Body of pancreas (tissue), 4 donors: ENCODE measurements at places on chromosomes 16 and 17. TPM values are rescaled to one million over a fixed set of nuclear protein-coding genes. Genes with fewer than 3 reads are reported as not detected.

Gene AGRP
- not detected for total RNA-seq

Gene RSKR
- 2.6 TPM for total RNA-seq

Gene SRCIN1
- total RNA-seq, result 19.8 TPM

Gene SIRT7
- total RNA-seq, result 48.5 TPM

Gene TEKT1
- not detected for total RNA-seq

DNA sequence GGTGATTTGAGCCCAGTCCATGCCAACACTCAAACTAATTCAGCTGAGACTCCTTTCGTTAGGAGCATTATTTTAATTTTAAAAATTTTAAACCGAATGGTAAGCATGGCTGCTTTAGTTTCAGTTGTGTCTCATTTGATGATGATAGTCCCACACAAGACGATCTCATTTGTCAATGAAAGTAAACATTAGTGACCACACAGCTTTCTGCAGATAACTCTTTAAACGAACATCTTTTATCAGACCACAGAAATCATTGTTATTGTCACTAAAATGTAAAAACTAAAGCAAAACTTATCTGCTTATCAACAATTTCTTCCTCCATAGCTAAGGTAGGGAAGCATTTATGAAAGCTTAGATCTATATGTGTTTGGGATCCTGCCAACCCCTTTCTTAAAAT lies 382.2 kb downstream of the ZFHX3 start:
- no peak for DNase-seq
